ENCODE measurements at places on chromosomes 16 and 17. TPM values are rescaled to one million over a fixed set of nuclear protein-coding genes. Genes with fewer than 3 reads are reported as not detected.
A peak's percentile ranks its signal among the peaks of the same experiment; 100 is the strongest.

SPOP gene
- total RNA-seq = 60.8 TPM

NUPR1 gene
- 12.3 TPM for total RNA-seq

CHST5 gene
- total RNA-seq = 0.50 TPM

KRTAP2-1 gene
- not detected for total RNA-seq

- H3K27me3 ChIP-seq = no peaks in the 10 kb centered on the region
- no peak overlapping the region for H3K4me3 ChIP-seq
- peaks cover 10% of the 10 kb centered on the region for H3K4me1 ChIP-seq
These were observed 11.0 kb upstream of the CENPT start for GRCh38 chr16:67858500-67858899.

GRCh38 chr17:52470553-52470952, 312.0 kb upstream of the CA10 start:
- no peak overlapping the region for H3K4me3 ChIP-seq
- H3K36me3 ChIP-seq = no peaks in the 10 kb centered on the region
- H3K27me3 ChIP-seq = peaks cover 28% of the 10 kb centered on the region

DNA sequence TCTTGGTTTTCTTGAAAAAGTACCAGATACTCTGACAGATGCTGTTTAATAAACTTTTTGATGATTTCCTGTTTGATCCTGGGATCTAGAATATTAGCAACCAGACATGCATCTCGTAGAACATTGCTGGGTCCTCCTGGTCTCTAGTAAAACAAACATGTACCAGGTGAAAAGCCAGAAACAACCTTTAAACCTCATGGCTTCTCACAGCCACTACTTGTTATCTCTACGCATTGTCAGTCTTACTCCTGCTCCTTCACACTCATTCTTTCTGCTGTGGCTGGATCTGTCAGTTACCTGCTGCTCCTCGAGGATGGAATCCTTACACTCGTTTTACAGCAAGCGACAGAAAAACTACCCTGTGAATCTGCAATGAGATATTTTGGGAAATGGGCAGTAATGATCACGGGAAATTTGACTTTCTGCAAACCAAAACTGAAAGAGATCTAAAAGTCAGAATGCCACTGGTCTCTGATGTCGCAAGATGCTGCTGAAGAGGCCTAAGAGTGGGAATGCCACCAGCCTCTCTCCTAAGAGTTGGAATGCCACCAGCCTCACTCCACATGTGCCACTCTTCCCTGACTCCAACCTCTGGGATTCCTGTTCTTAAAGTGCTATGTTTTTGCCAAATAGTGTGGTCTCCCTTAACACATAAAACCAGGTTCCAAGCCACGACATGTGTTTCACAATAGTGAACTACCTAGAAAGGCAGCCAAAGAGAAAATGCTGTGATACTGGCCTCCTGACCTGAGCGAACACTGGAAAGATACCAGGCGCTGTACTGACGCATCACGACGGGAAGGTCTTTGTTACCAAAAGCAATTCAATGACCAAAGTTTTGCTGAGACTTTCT, 86.3 kb downstream of the VPS53 start:
- H3K4me3 ChIP-seq = no peak overlapping the region
- peaks cover 32% of the 10 kb centered on the region for H3K36me3 ChIP-seq
- H3K27me3 ChIP-seq = no peaks in the 10 kb centered on the region
- H3K4me1 ChIP-seq = peaks cover under 1% of the 10 kb centered on the region
- H3K27ac ChIP-seq = no peak overlapping the region
- no peak for DNase-seq

DNA sequence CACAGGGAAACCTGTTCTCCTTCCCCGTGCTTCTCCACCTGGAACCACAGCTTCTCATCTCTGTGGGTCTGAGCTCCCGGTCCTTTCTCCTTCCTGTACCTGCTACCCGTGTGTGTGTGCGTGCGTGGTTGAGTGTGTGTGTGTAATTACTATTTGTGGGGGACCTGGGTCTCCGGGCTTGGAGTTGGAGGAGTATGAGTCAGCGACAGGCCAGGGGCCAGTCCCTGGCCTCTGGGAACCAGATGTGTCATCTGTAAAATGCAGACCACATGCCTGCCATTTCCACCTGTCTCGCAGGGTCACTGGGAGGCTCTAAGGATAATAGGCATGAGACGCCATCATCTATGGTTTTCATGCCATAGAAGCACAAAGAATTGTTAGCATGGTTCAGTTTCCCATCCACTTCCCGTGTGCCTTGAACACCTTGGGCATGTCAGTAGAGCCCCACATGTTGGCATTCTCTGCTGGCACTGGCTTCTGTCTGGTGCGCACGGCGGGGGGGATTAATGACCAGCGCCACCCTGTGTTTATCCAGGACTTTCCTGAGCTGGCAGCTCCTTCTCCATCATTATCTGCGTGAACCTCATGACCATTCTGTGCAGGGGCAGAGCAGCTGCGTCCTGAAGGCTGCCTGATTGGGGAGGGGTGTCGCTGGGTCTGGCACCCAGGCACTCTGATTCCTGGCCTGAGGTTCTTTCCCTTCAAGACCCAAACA, 1.5 kb downstream of the ZNF205 start:
- H3K27me3 ChIP-seq = no peaks in the 10 kb centered on the region
- peak overlapping the region; percentile 84 for H3K4me3 ChIP-seq
- DNase-seq = no peak
- peaks cover 26% of the 10 kb centered on the region for H3K4me1 ChIP-seq

DNA sequence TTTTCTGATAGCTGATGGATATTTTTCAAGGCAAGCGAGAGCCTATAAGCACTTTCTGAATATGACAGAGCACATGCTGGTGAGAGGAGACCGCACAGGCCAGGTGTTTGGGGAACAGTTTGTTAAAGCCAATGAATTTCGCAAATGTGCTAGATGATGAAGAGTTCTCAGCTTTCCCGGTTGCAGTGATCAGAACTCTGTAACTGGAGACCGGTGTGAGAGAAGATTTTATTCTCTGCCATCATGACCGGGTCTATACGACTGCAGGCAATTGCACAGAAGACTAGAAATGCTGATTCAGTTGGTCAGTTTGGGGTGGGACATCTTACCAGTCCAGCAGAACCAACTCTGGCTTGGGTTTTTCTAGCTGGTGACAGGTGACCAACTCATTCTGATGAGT, 25.4 kb downstream of the SMTNL2 start:
- DNase-seq = no peak
- H3K27me3 ChIP-seq = no peaks in the 10 kb centered on the region
- peak overlapping the region; percentile 98 for H3K27ac ChIP-seq
- peaks cover 63% of the 10 kb centered on the region for H3K4me1 ChIP-seq
- no peak overlapping the region for H3K4me3 ChIP-seq

GRCh38 chr16:30186782-30187555, 3.6 kb downstream of the CORO1A start:
- H3K4me3 ChIP-seq = no peak overlapping the region
- H3K36me3 ChIP-seq = no peaks in the 10 kb centered on the region
- H3K27me3 ChIP-seq = peaks cover 4% of the 10 kb centered on the region
- H3K27ac ChIP-seq = no peak overlapping the region

- H3K27ac ChIP-seq = no peak overlapping the region
- no peak overlapping the region for H3K4me3 ChIP-seq
- no peak for DNase-seq
- no peaks in the 10 kb centered on the region for H3K4me1 ChIP-seq
- no peaks in the 10 kb centered on the region for H3K27me3 ChIP-seq
These were observed 111.7 kb downstream of the SPECC1 start for GRCh38 chr17:20120836-20121235.

DNA sequence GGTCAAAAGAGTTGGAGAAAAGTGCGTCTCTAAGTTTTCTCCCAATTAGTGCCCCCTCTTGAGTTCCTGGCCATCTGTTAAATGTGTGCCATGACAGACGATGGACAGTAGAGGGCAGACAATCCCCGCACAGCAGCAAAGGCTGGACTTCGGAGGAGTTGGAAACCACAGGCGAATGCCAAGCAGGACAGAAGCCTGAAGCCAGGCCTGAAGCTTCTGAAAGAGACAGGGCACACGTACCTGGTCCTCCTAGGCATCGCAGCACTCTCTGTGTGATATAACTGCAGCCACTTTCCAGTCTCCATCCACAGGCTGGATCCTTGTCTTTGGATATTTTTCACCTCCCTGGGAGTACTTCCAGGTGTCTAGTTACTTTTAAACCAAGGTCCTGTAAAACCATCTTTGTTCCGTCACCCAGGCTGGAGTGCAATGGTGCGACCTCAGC, 14.5 kb downstream of the C17orf100 start:
- H3K27ac ChIP-seq = no peak overlapping the region
- peak; percentile 71 for DNase-seq
- no peak overlapping the region for H3K4me3 ChIP-seq

- H3K4me1 ChIP-seq = peaks cover 16% of the 10 kb centered on the region
- H3K4me3 ChIP-seq = no peak overlapping the region
- no peak for DNase-seq
These were observed 1.9 kb downstream of the SLC13A2 start for GRCh38 chr17:28475151-28475900.

DNA sequence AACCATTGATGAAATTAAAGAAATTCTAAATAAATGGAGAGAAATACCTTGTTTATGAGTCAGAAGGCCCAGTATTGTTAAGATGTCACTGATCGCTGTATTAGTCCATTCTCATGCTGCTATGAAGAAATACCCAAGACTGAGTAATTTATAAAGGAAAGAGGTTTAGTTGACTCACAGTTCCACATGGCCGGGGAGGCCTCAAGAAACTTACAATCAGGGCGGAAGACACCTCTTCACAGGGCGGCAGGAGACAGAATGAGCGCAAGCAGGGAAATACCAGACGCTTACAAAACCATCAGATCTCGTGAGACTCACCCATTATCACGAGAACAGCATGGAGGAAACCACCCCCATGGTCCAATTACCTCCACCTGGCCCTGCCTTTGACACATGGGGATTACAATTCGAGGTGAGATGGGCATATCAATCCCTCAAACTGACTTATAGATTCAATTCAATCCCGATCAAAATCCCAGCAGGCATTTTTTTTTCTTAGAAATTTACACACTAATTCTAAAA, 157.2 kb downstream of the ENGASE start:
- H3K4me3 ChIP-seq = no peak overlapping the region
- no peak for DNase-seq
- H3K27ac ChIP-seq = no peak overlapping the region
- H3K27me3 ChIP-seq = peaks cover 18% of the 10 kb centered on the region
- no peaks in the 10 kb centered on the region for H3K36me3 ChIP-seq

GRCh38 chr17:36482611-36483504, 3.6 kb upstream of the ZNHIT3 start:
- H3K27ac ChIP-seq = no peak overlapping the region
- H3K36me3 ChIP-seq = peaks cover 2% of the 10 kb centered on the region
- peak; percentile 75 for DNase-seq
- peaks cover 52% of the 10 kb centered on the region for H3K27me3 ChIP-seq

DNA sequence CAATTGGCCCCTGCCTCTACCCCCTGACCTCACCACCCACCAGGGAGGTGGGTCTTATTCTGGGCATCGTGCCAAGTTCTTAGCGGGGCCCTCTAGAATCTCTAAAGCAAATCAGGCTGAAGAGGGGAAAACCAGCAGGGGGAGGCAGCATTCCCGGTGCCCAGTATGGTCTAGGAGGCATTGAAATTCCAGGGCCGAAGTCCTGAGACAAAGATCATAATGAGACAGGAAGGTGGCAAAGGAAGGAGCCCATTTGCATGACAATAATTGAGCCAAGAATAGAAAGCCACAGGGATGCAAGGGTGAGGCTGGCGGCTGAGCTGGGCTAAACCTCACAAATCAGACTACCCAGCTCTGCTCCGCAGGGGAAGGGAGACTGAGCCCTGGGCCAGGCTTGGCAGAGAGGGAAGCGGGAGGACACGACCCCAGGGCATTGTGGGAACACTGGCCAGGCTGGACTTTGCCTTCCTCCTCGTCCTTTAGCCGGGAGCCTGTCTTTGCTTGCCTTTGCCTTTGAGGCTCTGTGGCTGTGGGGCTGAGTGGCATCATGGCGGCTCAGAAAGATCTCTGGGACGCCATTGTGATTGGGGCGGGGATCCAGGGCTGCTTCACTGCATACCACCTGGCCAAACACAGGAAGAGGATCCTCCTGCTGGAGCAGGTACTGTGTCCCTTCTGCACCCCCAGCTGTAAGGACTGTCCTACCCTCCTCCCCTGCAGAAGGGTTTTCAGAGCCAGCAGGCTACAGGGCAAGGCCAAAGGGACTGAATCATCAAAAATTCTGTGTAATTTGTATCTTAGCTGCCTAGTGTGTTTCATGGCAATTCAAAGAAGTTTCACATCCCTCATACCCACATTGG, at the start of gene PIPOX:
Gene PIPOX (plus strand): TSS at position 463 of the 860 bp plus-strand sequence. CDS start 85 bp downstream, at position 548.
- H3K4me1 ChIP-seq = peaks cover 26% of the 10 kb centered on the region
- H3K36me3 ChIP-seq = no peaks in the 10 kb centered on the region
- peak within 1 kb of the TSS; percentile 62 for H3K27ac ChIP-seq
- no peak within 1 kb of the TSS for H3K4me3 ChIP-seq
- DNase-seq = peak; percentile 37
- H3K27me3 ChIP-seq = peaks cover 16% of the 10 kb centered on the region

DNA sequence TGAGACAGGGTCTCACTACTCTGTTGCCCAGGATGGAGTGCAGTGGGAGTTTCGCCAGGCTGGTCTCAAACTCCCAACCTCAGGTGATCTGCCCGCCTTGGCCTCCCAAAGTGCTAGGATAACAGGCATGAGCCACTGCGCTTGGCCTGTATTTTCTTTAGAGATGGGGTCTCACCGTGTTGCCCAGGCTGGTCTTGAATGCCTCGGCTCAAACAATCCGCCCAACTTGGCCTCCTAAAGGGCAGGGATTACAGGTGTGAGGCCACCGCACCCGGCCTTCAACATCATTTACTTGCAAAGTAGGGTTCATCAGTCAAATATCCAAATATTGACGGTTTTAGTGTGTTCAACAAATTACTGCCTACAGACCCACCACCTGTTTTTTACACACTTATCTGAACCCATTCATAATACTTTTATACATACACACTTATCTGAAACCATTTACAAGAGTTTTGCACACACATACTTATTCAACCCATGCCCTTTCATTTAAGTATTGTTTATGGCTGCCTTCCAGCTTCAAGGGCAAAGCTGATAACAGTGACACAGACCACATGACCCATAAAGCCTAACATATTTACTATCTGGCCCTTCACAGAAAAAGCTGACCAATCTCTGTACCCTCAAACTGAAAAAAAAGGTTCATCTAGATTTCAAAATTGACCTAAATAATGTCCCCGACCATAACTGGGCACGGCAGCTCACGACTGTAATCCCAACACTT, 11.9 kb downstream of the TMEM170A start:
- H3K27me3 ChIP-seq = no peaks in the 10 kb centered on the region
- peaks cover 17% of the 10 kb centered on the region for H3K4me1 ChIP-seq
- DNase-seq = no peak
- peaks cover 24% of the 10 kb centered on the region for H3K36me3 ChIP-seq
- no peak overlapping the region for H3K4me3 ChIP-seq
- H3K27ac ChIP-seq = no peak overlapping the region

GRCh38 chr16:76622876-76623275, 345.7 kb downstream of the CNTNAP4 start:
- H3K4me3 ChIP-seq = no peak overlapping the region
- no peaks in the 10 kb centered on the region for H3K36me3 ChIP-seq
- H3K27ac ChIP-seq = no peak overlapping the region
- no peak for DNase-seq
- H3K27me3 ChIP-seq = no peaks in the 10 kb centered on the region

GRCh38 chr16:54291656-54292487, 5.3 kb upstream of the IRX3 start:
- no peak overlapping the region for H3K27ac ChIP-seq
- peaks cover 2% of the 10 kb centered on the region for H3K36me3 ChIP-seq
- peaks cover 22% of the 10 kb centered on the region for H3K4me1 ChIP-seq
- no peak overlapping the region for H3K4me3 ChIP-seq
- DNase-seq = no peak

Data from mesothelial cell of epicardium (in vitro differentiated cells).